ENCODE measurements at places on chromosomes 1 and 21. TPM values are rescaled to one million over a fixed set of nuclear protein-coding genes. Genes with fewer than 3 reads are reported as not detected.

BATF3 gene
- total RNA-seq, result 3.2 TPM

COL24A1 gene
- not detected for total RNA-seq

SLAMF6 gene
- total RNA-seq, result not detected

OR2M3 gene
- not detected for total RNA-seq

NBPF12 gene
- 1.2 TPM for total RNA-seq

GRCh38 chr1:30635391-30635975 lies 87.9 kb downstream of the MATN1 start:
- no peak for DNase-seq

DNA sequence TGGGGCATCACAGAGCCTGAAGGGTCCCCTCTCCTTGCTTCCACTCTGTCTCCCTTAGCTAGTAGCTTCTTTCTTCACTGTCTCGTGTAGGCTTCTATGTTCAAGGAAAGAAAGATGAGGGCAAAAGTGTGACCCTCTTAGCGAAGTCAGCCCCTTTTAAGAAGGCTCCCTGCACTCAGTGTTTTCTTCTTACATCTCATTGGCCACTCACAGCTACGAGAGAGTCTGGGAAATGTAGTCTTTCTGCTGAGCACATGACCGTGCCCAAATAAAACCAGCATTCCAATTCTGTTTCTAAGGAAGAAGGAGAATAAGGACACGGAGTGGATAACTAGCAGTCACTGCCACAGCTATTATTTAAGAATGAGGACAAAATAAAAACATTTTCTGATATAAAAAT lies 104.9 kb upstream of the TNR start:
- DNase-seq, result no peak
